ENCODE measurements at places on chromosomes 7 and 10.

GRCh38 chr10:10527861-10528562, 489.7 kb upstream of the CELF2 start:
- no peak for DNase-seq

DNA sequence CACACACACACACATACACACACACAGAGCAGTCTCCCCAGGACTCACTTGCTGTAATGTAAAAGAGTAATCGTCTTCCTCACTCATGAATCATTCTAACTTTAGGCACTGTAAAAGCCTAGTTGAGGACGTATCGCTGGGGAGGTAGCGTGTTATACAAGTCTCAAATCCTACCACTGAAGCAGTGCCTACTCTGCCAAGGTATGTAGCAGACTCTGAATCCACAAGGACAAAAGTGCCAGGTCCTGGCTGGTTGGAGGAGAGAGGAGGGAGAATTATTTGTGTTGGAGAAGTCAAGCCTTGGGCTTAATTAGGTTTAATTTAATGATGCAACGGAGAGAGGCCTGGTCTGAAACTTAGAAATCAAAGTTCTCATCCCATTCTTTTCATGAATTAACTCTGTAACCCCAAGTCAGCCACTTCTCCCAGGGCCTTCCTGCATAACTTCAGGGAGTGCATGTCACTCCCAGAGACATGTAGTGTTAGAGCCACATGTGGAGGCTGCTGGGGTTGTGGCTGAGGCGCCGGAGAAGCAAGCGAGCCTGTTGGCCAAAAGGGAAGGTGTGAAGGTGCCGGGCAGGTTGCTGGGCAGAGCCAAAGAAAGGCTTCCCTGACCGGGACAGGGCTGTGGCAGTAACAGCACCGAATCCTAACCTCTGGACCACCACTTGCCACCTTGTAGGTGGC, 36.7 kb downstream of the NKX2-3 start:
- DNase-seq, result no peak

DNA sequence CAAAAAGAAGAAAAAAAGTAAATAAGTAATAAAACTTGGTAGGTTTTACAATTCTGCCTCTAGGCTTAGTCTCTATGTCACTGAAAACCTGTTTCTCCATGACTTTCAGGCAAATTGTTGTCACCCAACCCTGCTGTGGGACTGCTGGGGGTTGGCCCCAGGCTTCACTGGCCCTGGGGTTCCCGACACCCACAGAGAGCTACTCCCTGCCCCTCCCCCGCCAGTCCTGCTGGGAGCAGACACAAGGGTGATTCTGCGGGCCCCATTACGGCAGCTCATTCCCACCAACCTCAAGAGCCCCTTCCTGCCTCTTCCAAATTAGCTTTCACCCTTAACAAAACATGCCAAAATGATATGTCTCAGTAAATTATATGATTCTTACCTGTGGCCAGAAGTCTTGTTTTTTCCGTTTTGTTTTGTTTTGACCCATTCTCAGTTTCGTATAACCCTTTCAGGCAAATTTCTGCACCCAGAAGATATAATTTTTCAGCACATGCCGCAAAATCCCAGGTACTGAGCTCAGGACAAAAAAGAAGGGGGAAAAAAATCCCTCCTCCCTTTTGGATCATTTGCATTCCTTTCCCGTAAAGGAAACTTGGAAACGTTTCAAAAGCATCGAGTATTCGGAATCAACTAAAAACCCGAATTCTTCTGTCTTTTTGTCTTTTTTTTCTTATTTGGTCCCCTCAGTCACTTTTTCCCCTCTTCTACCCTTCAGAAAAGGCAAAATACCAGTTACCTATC, 27.8 kb downstream of the CHST15 start:
- no peak for DNase-seq

DNA sequence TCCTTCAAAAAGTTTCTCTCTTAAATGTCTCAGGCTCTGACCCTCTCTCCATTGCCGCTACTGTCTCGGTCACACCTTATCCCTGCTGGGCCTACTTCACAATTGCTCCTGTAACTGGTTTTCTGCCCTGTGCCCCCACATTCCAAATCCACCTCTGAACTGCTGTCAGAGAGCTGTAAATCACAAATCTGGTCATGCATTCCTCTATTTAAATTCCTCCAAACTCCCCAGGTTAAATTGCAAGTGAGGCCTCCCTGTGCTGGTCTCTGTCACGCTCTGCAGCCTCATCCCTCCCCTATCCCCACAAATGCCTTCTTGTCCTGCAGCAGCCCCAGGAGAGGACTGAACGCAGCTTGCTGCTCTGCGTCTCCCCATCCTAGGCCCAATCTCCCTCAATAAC, 40.4 kb upstream of the CDCA7L start:
- no peak for DNase-seq
